ENCODE measurements at places on chromosomes 6 and 20.

DNA sequence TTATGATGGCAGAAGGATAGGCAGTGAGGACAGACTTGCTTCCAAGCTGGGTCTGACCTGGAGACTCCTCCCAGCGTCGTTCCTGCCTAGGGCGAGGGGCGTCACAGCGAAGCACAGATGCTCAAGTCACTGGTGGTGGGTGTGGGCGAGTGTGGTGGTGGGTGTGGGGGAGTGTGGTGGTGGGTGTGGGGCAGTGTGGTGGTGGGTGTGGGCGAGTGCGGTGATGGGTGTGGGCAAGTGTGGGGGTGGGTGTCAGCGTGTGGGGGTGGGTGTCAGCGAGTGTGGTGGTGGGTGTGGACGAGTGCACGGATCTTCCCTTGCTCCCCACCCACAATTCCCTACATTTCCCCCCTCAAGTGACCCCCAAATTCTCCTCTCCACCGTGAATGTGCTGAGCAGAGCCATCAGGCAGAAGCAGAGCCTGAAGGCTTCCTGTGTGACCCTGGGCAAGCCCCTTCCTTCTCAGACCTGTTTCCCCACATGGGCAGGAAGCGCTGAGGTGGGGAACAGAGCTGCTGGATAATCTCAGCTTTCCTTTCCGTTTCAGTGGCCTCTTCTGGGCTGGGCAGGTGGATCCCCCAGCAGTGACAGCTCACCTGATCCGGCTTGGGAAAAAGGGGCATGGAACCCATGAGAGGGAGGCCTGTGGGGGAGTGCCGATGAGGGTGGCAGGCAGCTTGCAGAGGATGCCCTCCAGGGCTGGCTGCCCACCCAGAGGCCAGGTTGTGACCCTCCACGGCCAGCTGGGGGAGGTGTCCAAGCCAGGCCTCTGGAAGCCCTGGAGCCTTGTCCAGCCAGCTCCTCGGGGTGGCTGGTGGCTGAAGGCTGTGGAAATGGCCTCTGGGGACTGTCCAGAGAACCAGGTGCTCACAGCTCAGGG, 42.9 kb downstream of the RSPO4 start:
- DNase-seq = no peak

GRCh38 chr6:13418844-13419243, 68.6 kb downstream of the GFOD1 start:
- no peak for DNase-seq

- no peak for DNase-seq
Observed at GRCh38 chr6:162849269-162849668, 121.5 kb downstream of the PACRG start.

DNA sequence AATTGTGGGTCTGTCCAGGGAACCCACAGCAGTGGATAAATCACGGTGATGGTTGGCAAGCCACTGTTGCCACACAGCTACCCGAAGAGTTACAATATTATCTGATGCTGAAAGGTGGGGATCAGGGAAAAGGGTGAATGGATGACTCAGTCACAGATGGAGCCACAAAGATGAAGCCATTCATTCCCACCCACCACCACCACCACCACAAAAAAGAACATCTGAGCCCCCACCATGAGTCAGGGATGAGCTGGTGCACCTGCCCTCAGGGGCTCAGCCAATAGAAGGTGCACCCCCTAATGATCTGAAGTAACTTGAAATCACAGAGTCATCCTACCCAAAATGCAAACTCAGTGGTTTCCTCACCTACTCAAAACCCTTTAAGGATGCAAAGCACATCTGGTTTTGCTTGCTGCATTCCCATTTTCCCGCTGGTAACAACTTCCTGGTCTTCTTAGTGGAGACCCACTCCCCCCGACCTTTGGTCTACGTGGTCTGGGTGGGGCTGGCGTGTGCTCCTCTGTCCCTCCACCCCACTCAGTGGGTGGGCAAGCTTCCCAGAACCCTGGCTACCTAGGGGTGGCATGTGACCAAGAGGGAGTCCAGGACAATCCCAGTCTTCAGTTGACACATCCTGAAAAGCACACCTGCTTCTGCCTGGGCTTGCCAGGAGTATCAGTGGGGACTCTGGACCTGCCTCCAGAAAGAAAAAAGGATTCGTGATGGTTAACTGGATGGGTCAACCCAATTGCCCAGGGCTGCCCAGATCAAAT, 125.5 kb downstream of the ANKRD60 start:
- no peak for DNase-seq

- no peak for DNase-seq
Observed at GRCh38 chr6:110475066-110475653, 1.3 kb downstream of the SLC22A16 start.

DNA sequence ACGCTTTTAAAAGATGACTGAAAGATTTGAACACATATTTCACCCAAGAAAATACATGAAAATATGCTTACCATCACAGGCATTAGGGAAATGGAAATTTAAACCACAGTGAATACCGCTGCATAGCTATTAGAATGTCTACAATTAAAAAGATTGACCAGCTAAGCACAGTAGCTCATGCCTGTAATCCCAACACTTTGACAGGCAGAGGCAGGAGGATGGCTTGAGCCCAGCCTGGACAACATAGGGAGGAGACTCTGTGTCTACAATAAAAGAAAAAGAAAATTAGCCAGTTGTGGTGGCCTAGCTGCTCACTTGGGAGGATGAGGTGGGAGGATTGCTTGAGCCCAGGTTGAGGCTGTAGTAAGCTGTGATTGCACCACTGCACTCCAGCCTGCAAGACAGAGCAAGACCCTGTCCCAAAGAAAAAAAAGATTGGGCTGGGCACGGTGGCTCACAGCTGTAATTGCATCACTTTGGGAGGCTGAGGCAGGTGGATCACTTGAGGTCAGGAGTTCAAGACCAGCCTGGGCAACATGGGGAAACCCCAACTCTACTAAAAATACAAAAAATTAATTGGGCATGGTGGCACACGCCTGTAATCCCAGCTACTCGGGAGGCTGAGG, 163.7 kb upstream of the AKAP12 start:
- no peak for DNase-seq

Data from stimulated activated CD4-positive, alpha-beta T cell treated with anti-CD3 and anti-CD28 coated beads, Interleukin-1b, Interleukin-23, amount 100 ng/mL, for 1 hour (primary cell).